Nephron progenitor cell (in vitro differentiated cells): ENCODE measurements at places on chromosomes 2 and 18.

GRCh38 chr2:203692031-203692710 is 14.3 kb upstream of the CD28 start:
- DNase-seq, result peak; percentile 35

GRCh38 chr18:35189510-35189909 is 51.3 kb upstream of the ZNF397 start:
- no peak for DNase-seq

- DNase-seq, result no peak
These were observed 199.4 kb downstream of the SATB2 start for GRCh38 chr2:199258291-199258690.

DNA sequence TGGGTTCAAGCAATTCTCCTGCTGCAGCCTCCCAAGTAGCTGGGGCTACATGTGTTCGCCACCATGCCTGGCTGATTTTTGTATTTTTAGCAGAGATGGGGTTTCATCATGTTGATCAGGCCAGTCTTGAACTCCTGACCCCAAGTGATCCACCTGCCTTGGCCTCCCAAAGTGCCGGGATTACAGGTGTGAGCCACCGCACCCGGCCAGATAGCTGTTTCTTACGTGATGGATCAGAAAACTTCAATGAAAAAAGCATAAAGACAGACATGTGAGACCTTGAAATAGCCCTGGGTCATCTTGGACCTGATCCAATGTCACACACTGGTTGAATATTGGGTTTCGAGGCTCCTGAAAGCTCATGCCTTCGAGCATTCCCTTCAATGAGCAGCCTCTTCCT is 66.7 kb upstream of the RTN4 start:
- DNase-seq, result no peak

DNA sequence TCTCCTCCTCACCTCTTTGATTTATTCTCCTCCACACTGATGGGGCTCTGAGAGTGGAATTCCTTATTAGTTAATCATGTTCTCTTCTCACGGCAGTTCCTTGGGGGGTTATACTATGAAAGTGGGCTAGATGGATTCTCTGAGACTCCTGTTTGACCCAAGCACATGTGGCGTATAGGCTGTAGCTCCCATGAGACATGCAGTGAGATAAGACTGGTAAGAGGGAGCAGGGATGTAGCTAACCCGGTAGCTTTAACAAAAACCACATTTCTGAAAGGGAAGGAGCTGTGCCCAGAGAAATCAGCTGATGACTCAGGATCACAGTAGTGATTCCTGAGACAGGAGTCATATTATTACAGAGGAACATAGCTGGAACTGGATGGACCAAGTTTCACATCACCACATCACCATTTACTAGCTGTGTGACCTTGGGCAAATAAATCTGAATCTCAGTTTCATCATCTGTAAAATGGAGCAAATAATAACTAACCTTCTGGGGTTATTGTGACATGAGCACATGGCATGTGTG is 82.9 kb downstream of the CRIM1 start:
- DNase-seq, result no peak

GRCh38 chr2:76763276-76763675 is 758.9 kb downstream of the LRRTM4 start:
- no peak for DNase-seq

- DNase-seq, result no peak
These were observed 112.2 kb downstream of the CEP192 start for GRCh38 chr18:13103366-13103765.

GRCh38 chr18:59631583-59632181 is 65.5 kb downstream of the CCBE1 start:
- DNase-seq, result peak; percentile 30

- no peak for DNase-seq
These were observed 61.7 kb upstream of the SPTBN1 start for GRCh38 chr2:54394392-54394791.

DNA sequence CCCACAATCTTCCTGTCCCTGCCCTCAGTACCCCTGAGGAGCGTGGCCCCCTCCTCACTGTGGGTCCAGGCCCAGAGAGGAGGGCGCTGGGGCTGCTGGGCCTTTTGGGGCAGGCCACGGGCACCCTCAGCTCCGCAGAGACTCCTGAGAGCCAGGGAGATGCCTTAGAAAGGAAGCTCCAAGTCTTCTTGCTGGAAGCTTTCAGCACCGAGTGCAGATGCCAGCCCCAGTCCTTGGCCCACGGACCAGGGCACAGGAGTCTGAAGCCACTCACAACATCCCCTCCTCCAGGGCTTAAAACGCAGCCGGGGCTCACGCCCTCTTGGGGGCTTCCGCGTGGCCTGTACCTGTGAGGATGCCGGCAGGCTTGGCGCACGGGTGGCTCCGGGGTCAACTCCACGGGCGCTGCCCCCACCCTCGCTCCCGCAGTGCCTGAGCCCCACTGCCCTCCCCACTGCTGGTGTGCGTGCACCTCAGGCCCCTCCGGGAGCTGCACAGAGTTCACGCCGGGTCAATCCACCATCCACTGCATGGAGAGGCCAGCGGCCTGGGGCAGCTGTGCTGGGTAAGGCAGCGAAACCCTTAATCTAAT is 72.1 kb upstream of the CTDP1 start:
- DNase-seq, result no peak
